ENCODE measurements at places on chromosomes 4 and X.

GRCh38 chr4:147578051-147578476 lies 39.1 kb upstream of the TMEM184C start:
- DNase-seq: peak; percentile 14

DNA sequence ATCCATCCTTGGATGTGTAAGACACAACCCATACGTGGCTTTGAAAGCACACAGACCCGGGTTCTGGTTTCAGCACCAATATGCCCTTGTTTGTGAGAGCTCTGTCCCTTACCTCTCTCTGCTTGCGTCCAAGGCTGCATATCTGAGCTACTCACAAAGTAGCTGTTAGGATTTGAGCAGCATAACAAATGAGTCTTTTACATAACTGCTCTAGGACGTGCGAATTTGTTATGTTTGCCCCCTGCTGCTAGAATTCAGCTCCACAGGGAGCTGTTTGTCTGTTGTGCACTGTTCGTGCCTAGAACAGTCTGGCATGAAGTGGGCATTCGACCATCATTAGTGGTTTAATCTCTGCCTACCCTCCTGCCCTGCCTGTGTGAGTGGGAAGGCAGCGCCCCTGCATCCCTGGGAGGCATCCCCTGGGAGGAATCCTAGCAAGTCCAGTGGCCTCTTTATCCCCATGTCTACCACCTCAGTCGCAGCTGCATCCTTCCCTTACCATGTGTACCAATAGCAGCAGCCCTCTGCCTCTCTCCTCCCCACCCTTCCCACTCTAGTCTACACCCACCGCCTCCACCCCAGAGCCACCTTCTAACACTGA lies 42.1 kb downstream of the SLC2A9 start:
- no peak for DNase-seq

DNA sequence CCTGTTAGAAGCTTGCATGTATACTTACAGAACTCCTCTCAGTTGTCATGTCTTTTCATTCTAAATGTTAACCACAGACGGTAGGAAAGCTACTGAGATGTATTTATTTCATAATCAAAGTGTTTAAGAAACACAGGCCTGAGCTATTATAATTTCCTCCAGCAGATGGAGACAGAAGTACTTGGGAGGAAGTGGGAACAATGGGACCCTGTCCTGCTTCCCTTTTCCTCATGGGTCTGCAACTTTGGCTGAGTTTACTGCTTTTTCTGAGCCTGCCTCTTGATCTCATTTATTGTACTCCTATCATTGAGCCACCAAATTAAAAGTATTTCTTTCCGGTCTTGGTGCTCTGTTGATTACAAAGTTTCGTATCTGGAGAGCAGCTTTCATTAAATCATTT lies 67.7 kb upstream of the SPANXN2 start:
- DNase-seq: peak; percentile 3

GRCh38 chrX:148337873-148338272 lies 162.5 kb upstream of the AFF2 start:
- DNase-seq: no peak

- DNase-seq: no peak
These were observed 36.5 kb downstream of the SEC24D start for GRCh38 chr4:118799231-118799942.

DNA sequence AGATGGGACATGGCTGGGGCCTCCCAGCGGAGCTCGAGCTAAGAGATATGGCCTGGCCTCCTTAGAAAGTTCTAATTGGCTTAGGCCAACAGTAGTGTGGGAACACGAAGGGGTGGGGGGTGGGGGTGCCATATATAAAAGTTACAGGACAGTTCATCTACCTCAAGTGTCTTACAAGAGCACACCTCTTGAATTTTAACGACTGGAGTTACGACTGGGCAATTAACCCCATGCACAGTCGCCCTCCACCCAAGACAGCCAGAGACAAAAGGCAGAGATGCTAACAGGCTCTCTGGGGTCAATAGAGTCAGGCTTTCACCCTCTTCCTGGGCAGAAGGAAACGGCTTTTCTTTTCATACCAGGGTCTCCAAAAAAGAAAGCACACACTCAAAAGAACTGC lies 302.2 kb downstream of the BCOR start:
- no peak for DNase-seq

GRCh38 chr4:1969928-1970723 lies 38.6 kb downstream of the NELFA start:
- DNase-seq: no peak

- DNase-seq: peak; percentile 49
These were observed at the start of gene USP11 for GRCh38 chrX:47232803-47233332. Gene USP11 (plus strand): TSS chrX:47233009. CDS start chrX:47233044, 35 bp downstream.

GRCh38 chrX:79365591-79365990 lies 1.5 kb downstream of the ITM2A start:
- no peak for DNase-seq

GRCh38 chr4:119070301-119070700 lies 65.3 kb upstream of the MYOZ2 start:
- no peak for DNase-seq

DNA sequence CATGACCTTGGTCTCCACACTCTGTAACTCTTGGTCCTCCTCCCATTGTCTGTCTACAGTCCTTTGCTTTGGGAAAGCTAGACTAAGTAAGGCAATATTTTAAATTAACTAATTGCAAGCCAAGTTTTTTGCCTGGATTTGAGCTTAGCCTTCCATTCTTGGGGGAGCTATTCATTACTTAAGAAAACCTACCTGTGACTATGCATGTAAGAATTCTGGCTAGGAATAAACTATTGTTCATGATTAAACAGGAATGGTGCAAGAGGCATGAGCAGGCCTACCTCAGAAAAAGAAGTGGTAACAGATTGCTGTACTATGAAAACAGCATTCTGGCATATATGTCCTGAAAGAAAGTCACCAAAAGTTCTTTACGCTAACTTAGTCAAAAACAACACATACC lies 309.4 kb downstream of the MAPK10 start:
- DNase-seq: no peak

- DNase-seq: no peak
These were observed 25.4 kb upstream of the FAM47B start for GRCh38 chrX:34917146-34917545.

DNA sequence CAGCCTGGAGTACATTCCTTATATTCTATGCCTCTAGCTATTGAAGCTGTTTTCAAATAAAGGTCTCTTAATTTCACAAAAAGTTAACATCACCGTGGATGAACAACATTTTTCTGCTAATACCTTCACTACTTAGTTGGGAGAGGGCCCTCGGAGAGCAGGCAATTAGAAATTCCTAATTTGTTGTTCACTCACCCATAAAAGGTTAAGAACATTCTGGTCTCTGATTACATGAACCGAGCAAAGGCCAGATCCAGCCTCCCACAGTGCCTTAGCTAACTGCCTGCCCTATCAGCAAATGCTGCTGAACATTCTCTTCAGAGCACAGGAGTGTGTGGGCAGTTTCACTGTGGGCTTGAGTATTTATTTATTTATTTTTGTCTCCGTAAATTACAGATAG lies 36.0 kb upstream of the TTC29 start:
- DNase-seq: no peak

DNA sequence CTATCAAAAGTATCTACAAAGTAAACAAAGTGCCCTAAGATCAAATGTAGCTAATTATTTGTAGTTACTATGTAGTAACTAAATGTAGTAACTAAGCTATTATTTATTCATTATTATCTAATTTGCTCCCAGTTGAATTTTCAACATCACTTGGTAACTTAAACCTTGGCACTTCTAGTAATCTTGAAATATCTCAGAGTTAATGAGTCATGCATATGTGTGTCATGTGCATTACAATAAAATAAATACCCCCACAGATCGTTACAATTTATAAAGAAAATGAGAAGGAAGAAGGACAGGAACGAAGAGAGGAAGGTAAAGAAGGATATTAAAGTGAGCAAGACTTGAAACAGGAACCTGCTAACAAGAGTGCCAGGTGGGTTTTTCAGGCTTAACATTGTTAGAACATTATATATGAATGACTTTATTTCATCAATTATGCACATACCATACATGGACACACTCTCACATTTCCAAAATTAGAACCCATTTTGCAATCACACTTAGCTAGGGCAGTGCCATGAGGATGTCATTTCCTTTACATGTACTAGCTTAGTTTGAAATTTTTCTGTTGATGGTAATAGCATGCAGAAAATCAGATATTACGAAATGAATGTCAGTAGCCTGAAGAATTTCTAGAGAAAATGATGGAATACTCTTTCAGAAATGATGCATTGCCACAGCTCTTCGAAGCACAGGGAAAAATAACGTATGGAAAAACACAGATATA lies 1670.4 kb upstream of the AGA start:
- no peak for DNase-seq

DNA sequence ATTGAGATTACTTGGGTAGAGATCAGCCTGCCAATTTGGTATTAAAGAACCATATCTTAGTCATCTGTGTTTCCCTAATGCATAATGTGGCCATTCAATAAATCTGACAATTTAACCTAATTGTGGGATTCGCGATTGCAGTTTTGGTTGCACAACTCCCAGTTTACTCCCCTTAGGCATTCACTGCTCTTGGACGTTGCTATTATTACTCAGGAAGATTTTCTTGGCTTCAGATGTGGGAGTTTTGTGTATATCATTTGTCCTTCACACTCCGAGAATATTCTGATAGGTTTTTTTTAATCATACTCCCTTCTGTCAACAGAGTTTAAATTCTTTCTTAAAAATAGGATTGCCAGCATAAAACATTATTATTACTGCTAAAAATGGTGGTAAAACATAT lies 22.0 kb upstream of the TRPC3 start:
- no peak for DNase-seq

- no peak for DNase-seq
These were observed 22.7 kb downstream of the DYNLT3 start for GRCh38 chrX:37824491-37825214.

GRCh38 chrX:91039777-91040176 lies 394.9 kb upstream of the PABPC5 start:
- no peak for DNase-seq

GRCh38 chrX:13754765-13755164 lies 20.2 kb downstream of the OFD1 start:
- no peak for DNase-seq

DNA sequence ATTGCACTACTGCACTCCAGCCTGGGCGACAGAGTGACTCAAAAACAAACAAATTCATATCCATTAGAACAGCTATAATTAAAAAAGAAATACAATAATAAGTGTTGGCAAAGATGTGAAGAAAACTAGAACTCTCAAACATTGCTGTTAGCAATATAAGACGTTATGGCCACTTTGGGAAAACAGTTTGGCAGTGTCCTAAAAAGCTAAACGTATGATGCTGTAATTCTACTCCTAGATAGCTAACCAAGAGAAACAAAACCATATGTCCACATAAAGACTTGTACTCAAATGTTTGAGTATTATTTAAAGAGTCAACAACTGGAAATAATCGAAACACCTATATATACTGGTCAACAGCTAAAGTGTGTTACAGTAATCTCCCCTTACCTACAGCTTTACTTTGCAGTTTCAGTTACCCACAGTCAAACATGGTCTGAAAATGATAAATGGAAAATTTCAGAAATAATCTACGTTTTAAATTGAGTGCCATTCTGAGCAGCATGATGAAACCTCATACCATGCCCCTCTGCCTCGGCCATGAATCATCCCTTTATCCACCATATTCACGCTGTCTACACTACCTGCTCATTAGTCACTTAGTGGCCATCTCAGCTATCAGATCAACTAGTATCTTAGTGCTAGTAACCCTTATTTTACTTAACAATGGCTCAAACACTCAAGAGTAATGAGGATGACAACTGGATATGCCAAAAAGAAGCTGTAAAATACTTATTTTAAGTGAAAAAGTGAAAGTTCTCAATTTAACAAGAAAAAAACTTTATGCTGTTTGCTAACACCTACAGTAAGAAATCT lies 4.9 kb downstream of the ELF2 start:
- DNase-seq: no peak

- no peak for DNase-seq
These were observed 56.9 kb downstream of the ARHGAP10 start for GRCh38 chr4:147788791-147789190.
